Activated CD4-positive, alpha-beta T cell treated with anti-CD3 and anti-CD28 coated beads, Interleukin-2, amount 10 ng/mL, durations not matched to agents 7 days and 5 days (primary cell): ENCODE measurements at places on chromosomes 5 and 9. TPM values are rescaled to one million over a fixed set of nuclear protein-coding genes. Genes with fewer than 3 reads are reported as not detected.

- no peaks in the 10 kb centered on the region for H3K27me3 ChIP-seq
- no peak overlapping the region for H3K27ac ChIP-seq
- H3K4me1 ChIP-seq: peaks cover 14% of the 10 kb centered on the region
- peaks cover 35% of the 10 kb centered on the region for H3K36me3 ChIP-seq
These were observed 11.4 kb downstream of the MTAP start for GRCh38 chr9:21813575-21814473.

- H3K4me3 ChIP-seq: no peak overlapping the region
- no peaks in the 10 kb centered on the region for H3K4me1 ChIP-seq
- DNase-seq: no peak
These were observed 15.5 kb upstream of the SLC25A51 start for GRCh38 chr9:37919246-37919955.

DNA sequence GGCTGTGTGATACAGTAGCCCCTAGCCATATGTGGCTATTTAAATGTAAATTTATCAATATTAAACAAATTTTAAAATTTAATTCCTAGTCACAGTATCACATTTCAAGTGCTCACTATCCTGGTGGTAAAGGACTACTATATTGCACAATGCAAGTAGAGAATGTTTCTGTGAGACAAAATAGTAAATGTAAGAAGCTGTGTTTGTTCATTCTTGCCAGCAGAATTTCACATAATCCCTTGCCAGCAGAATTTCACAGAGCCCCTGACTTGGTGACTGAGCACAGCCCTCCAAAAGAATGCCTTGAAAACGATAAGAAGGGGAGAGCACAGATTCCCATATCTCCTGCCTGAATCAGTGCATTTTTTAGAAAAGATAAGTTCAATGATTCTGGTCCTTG lies 75.9 kb upstream of the SELENOP start:
- no peak overlapping the region for H3K4me3 ChIP-seq
- H3K27me3 ChIP-seq: peaks cover 22% of the 10 kb centered on the region
- H3K27ac ChIP-seq: no peak overlapping the region
- no peaks in the 10 kb centered on the region for H3K4me1 ChIP-seq
- DNase-seq: no peak

- H3K4me1 ChIP-seq: peaks cover 7% of the 10 kb centered on the region
- no peaks in the 10 kb centered on the region for H3K27me3 ChIP-seq
- H3K36me3 ChIP-seq: no peaks in the 10 kb centered on the region
- no peak for DNase-seq
- H3K27ac ChIP-seq: no peak overlapping the region
- no peak overlapping the region for H3K4me3 ChIP-seq
These were observed 652.6 kb downstream of the CCDC171 start for GRCh38 chr9:16205455-16205854.

DNA sequence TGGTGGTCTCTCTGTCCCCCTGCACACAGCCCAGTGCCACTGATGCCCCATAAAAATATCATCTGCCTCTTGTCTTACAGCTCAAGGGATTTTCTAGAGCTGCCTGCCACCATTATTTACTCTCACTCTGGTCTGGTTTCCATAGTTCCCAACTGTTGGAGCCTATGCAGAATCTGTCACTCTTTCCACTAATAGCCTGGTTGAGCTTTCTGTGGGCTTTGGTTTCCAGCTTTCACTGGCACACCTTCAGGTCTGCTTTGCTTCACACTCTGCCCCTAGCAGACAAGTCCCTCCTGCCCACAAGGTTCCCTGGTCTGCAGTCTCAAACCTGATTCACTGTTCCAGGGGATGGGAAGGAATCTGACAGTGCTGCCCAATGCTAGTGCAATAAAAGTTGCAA lies 103.0 kb upstream of the FTMT start:
- H3K4me1 ChIP-seq: no peaks in the 10 kb centered on the region
- H3K27ac ChIP-seq: no peak overlapping the region
- no peaks in the 10 kb centered on the region for H3K27me3 ChIP-seq
- no peak for DNase-seq

Gene FGF10
- not detected for total RNA-seq

- H3K27me3 ChIP-seq: peaks cover 93% of the 10 kb centered on the region
- H3K27ac ChIP-seq: peak overlapping the region; percentile 46
These were observed 8.9 kb upstream of the NKX2-5 start for GRCh38 chr5:173243831-173244305.

Gene PCDHGA11
- not detected for total RNA-seq

Gene HSD17B3
- total RNA-seq: not detected

DNA sequence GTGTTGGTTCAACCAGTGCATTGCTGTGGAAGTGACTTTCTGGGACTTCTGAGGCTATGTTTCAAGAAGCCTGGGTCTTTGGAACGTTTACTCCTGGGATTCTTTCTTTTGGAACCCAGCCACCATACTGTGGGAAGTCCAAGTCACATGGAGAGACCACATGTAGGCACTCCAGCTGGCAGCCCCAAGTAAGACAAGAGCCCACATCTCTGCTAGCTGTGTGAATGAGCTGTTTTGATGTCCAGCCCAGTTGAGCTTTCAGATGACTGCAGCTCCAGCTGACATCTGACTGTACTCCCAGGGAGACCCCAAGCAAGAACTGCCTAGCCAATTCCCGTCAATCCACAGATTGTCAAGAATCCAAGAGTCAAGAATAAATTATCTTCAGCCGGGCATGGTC lies 60.1 kb upstream of the SPATA31D4 start:
- no peak for DNase-seq
- H3K4me1 ChIP-seq: no peaks in the 10 kb centered on the region
- H3K27ac ChIP-seq: no peak overlapping the region
- H3K36me3 ChIP-seq: no peaks in the 10 kb centered on the region

GRCh38 chr5:143541943-143542797 lies 138.7 kb upstream of the NR3C1 start:
- H3K4me3 ChIP-seq: no peak overlapping the region
- H3K27ac ChIP-seq: no peak overlapping the region
- no peaks in the 10 kb centered on the region for H3K27me3 ChIP-seq

- peaks cover 5% of the 10 kb centered on the region for H3K27me3 ChIP-seq
- no peaks in the 10 kb centered on the region for H3K36me3 ChIP-seq
- H3K27ac ChIP-seq: no peak overlapping the region
- no peak for DNase-seq
- no peak overlapping the region for H3K4me3 ChIP-seq
These were observed 185.5 kb downstream of the RGS3 start for GRCh38 chr9:113649054-113649453.

Gene SOHLH1
- not detected for total RNA-seq

DNA sequence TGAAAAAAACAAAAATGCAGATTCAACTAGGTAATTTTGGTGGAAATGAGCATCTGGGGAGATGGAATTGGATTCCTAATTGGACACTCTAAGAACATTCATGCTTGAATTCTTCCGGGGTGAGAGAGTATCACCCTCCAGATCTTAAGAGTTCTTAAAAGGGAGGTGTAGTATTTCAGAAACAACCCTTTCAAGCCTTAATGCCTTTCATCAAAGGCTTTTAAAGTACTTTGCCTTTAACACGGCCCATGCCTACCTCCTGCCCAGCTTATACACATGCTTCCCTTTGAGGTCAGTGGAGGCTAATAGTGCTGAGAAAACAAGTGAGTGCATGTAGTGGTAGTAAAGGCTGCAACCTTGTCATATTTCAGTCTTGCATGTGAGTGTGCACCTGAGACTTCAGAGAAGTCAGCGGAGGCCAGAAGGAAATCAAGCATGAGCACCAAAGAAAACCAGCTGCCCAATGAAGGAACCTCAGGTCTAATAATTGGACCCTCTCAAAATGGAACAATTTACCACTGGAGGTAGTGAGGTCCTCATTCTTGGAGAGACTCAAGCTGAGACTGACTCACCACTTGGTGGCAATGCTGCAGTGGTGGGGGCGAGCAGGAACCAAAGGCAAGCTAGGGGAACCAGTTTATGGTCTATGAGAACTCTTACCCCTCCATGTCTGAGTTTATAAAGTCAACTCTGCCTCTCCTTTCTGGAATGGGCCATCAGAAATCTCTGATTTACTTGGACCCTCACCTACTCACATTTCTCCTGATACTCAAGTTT lies 98.4 kb upstream of the GDNF start:
- H3K4me1 ChIP-seq: no peaks in the 10 kb centered on the region
- no peak overlapping the region for H3K27ac ChIP-seq
- DNase-seq: no peak
- no peaks in the 10 kb centered on the region for H3K36me3 ChIP-seq
- H3K27me3 ChIP-seq: no peaks in the 10 kb centered on the region
- H3K4me3 ChIP-seq: no peak overlapping the region

- no peak for DNase-seq
- H3K27ac ChIP-seq: no peak overlapping the region
- H3K27me3 ChIP-seq: peaks cover 2% of the 10 kb centered on the region
- no peaks in the 10 kb centered on the region for H3K4me1 ChIP-seq
These were observed 370.1 kb upstream of the TLE4 start for GRCh38 chr9:79201636-79202035.

DNA sequence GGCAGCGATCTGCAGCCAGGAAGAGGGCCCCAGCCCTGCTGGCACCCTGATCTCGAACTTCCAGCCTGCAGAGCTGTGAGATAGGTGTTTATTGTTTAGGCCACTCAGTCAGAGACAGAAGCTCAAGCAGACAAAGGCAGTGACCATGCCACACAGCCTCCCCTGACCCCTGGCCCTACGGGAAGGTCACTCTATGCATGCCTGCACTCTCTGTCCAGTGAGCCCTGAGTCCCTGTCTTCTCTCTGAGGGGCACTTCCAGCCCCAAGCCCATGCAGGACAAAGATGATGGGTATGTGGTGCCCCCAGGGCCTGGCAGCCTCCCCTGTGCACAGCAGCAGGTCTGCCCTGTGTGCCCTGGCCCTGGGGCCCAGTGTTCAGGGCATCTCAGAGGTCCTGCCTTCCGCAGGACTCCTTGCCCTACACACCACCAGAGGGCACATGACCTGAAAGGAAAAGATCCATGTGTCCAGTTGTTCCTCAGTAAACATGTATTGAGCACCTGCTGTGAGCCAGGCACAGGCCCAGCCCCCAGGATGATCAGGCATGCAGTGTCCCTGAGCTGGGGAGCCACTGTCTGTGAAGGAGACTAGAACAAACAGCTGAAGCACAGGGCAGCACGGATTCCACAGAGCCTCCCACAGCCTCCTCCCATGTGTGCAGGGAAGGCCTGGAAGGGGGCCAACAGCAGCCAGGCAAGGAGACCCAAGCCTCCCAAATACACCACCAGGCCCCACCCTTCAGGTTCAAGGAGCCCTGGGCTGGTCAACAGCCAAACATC lies 109.3 kb downstream of the ATPSCKMT start:
- H3K27ac ChIP-seq: no peak overlapping the region
- no peaks in the 10 kb centered on the region for H3K27me3 ChIP-seq
- H3K36me3 ChIP-seq: no peaks in the 10 kb centered on the region
- DNase-seq: no peak

DNA sequence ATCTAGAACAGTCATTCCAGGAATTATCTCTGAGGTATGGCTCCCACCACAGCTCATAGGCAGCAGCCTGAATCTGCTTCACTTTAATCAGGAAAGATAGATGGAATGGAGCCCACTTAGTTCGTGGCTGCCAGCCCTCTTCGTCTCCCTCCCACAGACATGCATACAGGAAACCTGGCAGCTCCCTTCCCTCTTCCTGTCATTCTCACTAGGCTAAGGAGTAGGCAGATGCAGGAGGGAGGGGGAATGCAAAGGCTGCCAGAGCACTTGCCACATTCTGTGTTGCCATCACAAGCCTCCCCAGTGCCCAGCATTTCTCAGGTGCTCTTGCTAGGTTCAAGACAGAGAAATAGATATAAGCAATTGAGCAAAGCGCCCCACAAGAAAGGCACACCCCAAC lies 378.9 kb downstream of the ELAVL2 start:
- H3K36me3 ChIP-seq: no peaks in the 10 kb centered on the region
- H3K4me1 ChIP-seq: no peaks in the 10 kb centered on the region
- no peak overlapping the region for H3K4me3 ChIP-seq
- H3K27ac ChIP-seq: no peak overlapping the region
- no peak for DNase-seq
- no peaks in the 10 kb centered on the region for H3K27me3 ChIP-seq

- H3K4me3 ChIP-seq: peak overlapping the region; percentile 50
- peaks cover 1% of the 10 kb centered on the region for H3K36me3 ChIP-seq
- DNase-seq: peak; percentile 74
- H3K27ac ChIP-seq: peak overlapping the region; percentile 81
- H3K27me3 ChIP-seq: no peaks in the 10 kb centered on the region
- H3K4me1 ChIP-seq: peaks cover 13% of the 10 kb centered on the region
These were observed 15.0 kb upstream of the PTBP3 start for GRCh38 chr9:112348257-112349007.
